Activated T-cell treated with anti-CD3 and anti-CD28 coated beads for 4 hours (primary cell): ENCODE measurements at places on chromosomes 13 and 19.

DNA sequence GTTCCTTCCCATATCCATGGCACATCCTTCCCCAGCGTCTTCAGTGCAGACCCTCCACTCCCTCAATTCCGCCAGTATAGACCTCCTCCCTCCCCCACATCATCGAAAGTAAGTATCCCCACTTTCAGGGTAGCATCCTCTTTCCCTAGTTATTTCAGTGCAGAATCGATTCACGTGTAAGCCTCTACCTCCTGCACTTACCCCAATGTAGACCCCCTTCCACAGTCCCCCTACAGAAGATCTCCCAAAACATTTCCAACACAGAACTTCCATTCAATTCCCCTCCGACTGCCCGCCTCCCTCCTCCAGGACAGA lies 664 bp downstream of the IRF3 start:
- no peak for DNase-seq

GRCh38 chr13:67635754-67636153 lies 405.6 kb upstream of the PCDH9 start:
- DNase-seq: no peak

- DNase-seq: no peak
Observed at GRCh38 chr19:49691243-49692146, 579 bp downstream of the CPT1C start.

DNA sequence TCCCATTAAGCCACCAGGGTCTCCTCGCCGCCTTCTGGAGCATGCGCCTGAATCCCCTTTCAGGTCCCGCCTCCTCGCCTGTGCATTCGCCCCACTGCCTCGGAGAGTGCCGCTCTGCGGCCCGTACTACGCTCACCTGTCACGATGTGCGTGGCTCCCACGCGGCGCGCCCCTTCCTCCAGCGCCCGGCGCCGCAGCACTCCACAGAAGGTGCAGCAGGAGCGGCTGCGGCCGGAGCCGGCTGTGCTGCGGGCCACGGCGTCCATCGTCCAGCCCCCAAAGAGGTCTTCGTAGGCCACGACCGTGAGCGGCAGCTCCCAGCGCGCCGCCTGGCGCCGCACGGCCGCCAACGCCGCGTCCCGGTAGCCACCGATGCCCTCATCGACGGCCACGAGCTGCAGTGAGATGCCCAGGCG lies 4.3 kb downstream of the CTU1 start:
- DNase-seq: no peak

- no peak for DNase-seq
Observed at GRCh38 chr19:12133069-12133468, 7.1 kb downstream of the ZNF20 start.

DNA sequence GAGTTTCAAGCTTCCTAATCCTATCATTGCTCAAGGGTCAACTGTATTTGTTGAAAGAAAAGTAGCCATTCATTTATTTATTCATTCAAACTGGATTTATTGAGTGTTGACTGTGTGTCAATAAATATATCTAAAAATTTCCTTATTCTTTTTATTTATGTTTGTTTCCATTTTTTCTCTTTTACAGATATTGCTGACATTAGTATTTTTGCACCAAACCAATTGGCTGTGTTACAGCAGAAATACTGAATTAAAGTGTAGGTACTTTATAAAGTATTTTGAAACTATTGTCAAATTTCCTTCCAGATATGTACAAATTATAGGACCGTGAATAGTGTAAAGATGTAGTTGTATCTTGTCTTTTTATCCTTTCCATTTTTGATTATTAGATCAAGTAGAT lies 692.0 kb upstream of the SLC10A2 start:
- no peak for DNase-seq

- DNase-seq: no peak
Observed at GRCh38 chr13:105660561-105660960, 874.9 kb downstream of the EFNB2 start.

DNA sequence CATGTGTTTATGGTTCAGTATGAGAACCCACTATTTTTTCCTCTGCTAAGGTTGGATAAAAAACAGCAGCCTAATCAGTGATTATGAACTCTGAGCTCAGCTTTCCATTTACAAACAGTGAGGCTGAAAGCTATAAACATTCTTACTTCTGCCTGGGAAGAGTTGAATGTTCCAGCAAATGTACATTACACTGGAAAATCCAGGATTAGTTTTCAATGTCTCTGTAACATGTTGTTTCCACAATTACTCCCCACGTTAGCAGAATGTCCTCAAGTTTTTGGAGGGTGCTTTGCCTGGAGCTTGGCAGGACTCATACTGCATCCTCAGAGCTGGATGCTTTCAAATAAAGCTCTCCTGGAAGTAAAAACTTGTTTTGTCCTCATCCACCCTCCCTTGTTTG lies 150.4 kb downstream of the POSTN start:
- no peak for DNase-seq

GRCh38 chr13:36163809-36164308 lies 32.7 kb upstream of the DCLK1 start:
- no peak for DNase-seq

DNA sequence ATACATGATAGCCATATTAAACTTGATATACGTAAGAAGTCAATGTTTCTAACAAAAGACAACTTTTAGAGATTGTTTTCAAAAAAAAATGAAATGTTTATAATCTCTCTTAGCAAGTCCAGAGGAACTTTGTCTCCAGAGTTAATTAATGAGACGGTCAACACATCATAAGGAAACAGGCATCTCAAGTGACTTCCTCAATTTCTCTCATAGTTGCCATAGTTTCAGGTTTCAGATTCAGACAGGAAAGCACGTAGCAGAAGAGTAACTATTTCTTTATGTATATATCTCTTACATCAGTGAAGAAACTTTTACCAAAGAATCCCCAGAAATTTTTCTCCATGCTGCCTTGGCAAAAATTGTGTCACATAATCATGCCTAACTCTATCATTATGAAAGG lies 159.6 kb upstream of the ATXN8OS start:
- no peak for DNase-seq

DNA sequence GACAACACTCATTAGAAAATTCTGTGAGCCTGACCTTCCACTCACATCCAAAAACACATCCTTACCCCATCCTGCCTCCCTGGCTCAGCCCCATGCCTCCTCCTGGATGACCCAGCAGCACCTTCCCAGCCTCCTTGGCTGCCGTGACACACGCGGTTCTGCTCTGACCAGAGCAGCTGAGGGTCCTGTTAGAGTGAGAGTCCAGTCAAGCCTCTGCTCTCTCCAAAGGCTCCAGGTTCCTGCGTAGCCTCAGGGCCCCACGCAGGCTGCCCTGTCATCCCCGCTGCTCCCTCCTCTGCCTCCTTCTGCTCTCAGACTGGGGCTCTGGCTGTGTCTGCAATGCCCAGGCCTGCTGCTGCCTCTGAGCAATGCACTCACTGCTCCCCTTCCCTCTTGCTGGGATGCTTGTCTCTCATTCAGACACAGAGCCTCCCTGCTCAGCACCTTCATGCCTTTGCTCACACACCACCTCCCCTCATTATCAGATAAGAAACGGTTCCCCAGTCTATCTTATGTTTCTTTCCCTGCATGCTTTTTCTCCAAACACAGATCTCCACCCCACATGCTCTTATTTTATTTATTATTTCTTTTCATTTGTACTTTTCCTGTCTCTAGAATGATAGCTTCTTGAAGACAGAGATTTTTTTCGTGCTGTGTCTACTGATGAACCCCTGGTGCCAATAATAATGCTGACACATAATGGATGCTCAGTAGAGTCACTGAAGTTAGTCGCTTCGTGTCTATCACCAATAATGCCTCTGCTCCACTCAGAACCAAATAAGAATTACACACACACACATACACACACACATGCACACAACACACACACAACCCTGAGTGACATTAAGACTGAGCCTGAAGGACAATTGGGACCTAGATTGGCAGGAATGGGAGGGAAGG lies 10.2 kb upstream of the SIGLEC6 start:
- DNase-seq: no peak

DNA sequence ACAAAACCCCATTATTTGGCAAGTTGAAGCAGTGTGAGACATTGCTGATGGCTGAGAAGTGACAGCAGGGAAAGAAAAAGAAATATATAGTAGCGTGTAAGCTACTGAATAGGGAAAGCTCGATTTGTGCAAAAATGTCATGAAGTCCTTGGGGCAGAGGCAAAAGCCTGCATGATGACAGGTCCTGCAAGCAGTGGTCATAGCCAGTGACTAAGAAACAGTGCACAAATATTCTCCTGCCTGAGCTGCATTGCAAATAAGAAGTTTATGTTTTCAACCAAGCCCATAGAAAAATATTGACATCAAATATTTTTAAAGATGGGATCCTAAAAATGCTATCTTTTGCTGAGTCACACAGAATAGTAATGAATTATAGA lies 270.0 kb downstream of the SLITRK6 start:
- DNase-seq: no peak

GRCh38 chr13:46059405-46059804 lies 6.9 kb upstream of the ZC3H13 start:
- DNase-seq: no peak

GRCh38 chr13:54845351-54845965 lies 1816.8 kb downstream of the OLFM4 start:
- no peak for DNase-seq

GRCh38 chr13:23380534-23380933 lies 53.0 kb downstream of the SACS start:
- DNase-seq: no peak
